ENCODE measurements at places on chromosomes 3 and 15. TPM values are rescaled to one million over a fixed set of nuclear protein-coding genes. Genes with fewer than 3 reads are reported as not detected.

Gene MEX3B
- 2.8 TPM for total RNA-seq

Gene GOLGA6L7
- total RNA-seq, result not detected

- H3K27me3 ChIP-seq, result peaks cover 3% of the 10 kb centered on the region
- no peak overlapping the region for H3K4me3 ChIP-seq
- no peaks in the 10 kb centered on the region for H3K4me1 ChIP-seq
- no peak for DNase-seq
Measured at GRCh38 chr3:12349895-12350811, 61.3 kb downstream of the PPARG start.

DNA sequence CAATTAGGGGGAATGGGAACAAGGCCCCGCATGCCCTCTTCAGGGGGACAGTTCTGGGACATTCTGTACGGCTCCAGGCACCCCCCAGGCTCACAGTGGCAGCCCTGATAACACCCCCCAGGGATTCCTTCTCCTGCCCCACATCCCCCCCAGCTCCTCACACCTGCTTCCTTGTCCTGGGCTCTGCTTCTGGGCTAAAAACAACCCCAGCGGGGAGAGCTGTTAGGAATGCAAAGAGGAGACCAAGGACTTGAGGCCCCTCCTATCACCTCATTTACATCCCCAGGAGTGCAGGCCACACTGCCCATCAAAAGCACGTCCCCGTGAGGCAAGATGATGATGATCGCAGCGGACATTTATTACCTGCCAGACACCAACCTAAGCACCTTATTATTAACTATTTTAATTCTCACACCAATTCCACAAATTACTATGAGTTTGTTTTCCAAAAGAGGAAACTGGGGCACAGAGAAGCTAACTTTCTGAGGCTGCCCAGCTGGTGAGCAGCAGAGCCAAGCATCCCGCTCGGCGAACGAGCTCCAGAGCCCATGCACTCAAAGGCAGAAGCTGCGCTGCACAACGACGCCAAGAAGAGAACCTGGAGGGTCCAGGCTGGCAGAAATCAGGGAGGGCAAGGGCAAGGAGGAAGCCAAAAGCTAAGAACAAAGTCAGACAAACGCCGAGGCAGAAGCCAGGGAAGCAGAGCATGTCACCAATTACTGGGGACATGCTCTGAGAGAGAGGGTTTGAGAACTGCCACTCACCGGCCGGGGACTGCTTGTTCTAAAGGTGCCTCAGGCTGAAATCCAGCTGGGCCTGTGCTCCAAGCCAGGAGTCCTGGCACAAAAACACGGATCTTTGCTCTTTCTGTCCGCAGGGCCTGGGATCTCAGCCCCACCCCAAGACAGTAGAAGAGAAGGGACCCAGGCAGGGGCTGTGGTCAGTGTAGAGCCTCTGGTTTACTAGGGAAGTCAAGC lies 76.2 kb upstream of the NSMCE3 start:
- H3K27ac ChIP-seq, result no peak overlapping the region
- no peak for DNase-seq
- no peaks in the 10 kb centered on the region for H3K36me3 ChIP-seq
- no peaks in the 10 kb centered on the region for H3K27me3 ChIP-seq
- no peak overlapping the region for H3K4me3 ChIP-seq
- H3K4me1 ChIP-seq, result no peaks in the 10 kb centered on the region

DNA sequence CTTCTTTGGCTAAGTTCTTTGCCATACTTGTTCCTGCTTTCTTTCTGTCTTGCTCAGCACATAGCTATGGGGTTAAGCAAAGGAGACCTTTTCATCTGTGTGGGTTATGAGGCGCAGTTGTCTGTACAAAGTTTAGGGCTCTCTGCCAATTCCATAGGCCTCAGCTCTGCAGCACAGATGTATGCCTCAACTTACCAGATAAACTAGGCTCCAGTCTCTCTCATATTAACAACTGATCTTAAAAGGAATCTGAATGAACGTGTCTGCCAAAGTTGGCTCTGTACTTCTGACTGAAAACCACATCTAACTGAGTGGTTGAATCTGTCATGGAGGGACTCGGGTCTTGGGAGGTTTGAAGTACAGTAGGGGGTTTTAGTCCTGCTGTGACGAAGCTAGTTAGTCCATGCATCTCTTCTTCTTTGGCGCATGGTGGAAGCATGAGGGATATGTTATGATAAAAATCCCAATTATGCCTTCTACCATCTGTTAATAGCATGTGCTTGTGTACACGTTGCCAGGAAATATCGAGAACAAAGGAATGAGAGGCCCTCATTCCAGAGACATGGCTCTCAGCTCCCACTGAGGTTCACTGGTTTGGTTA lies 114.6 kb upstream of the TSC22D2 start:
- no peaks in the 10 kb centered on the region for H3K36me3 ChIP-seq
- no peak for DNase-seq
- H3K27ac ChIP-seq, result no peak overlapping the region

Data from T-cell (primary cell).